ENCODE measurements at places on chromosomes 6 and 20.

DNA sequence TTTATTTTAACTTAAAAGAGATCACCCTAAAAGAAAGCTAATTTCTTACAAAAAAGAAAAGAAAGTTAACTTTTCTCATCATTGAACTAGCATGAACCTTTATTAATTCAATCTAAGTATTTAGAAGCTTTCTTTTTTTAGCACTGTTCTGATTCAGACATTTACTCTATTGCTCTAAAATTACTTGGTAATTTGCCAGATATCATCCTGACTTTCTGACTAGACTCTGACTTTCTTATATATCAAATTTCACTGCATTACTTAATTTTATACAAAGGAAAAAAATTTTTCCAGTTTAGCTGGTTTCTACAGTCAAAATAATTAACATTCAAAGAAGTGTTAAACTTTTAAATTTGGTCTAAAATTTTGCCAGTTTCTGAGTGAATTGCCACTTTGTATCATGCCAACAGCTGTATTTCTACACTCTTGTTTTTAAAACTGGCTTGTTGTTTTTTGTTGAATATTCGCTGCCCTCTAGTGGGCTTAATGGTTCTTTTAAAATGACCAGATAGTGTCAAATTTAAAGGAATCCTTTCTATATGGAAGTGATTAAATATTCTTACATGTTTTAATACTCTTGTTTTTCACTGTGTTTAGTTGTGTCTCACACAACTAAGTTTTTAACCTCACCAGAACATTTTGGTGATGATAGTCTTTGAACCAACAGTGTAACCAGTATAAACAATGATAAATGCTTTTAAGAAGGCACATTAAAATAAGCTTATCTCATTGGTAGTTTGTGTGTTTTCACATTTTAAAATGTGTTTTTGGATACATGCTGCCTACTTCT, 102.0 kb downstream of the POPDC3 start:
- DNase-seq: no peak

GRCh38 chr6:132100388-132100990, 149.3 kb upstream of the CCN2 start:
- no peak for DNase-seq

GRCh38 chr20:1272368-1273100, 6.4 kb downstream of the SNPH start:
- DNase-seq: no peak

DNA sequence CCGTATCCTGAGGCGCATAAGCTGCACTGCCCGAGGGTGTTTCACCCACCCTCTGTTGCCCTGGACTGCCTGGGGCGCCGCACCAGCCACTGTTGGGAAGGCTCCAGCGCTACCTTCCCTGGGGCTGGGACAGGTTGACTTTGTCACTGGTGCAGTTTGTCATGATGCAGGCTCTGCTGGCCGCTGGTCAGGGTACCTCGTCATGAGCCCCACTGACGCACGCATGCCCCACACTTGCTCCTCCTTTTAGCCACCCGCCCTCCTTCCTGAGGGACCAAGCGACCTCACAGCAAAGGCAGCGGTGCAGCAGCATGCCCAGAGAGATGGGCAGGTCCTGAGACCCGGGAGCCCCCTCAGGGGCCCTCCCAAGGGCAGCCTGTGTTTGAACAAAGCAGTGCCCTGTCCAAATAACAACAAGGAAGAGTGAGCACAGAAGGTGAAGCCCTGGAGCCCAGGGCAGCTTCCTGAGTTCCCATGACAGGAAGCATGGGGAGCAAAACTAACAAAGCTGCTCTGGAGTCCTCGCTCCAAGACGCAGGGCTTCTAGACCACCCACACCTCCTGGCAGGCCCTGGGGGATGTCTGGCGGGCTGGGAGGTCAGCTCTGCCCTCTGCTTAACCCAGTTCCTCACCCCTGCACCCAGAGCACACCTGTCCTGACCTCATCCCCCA, 50.1 kb upstream of the SMOC2 start:
- no peak for DNase-seq

- no peak for DNase-seq
These were observed 135.7 kb downstream of the ATXN1 start for GRCh38 chr6:16625291-16626265.

DNA sequence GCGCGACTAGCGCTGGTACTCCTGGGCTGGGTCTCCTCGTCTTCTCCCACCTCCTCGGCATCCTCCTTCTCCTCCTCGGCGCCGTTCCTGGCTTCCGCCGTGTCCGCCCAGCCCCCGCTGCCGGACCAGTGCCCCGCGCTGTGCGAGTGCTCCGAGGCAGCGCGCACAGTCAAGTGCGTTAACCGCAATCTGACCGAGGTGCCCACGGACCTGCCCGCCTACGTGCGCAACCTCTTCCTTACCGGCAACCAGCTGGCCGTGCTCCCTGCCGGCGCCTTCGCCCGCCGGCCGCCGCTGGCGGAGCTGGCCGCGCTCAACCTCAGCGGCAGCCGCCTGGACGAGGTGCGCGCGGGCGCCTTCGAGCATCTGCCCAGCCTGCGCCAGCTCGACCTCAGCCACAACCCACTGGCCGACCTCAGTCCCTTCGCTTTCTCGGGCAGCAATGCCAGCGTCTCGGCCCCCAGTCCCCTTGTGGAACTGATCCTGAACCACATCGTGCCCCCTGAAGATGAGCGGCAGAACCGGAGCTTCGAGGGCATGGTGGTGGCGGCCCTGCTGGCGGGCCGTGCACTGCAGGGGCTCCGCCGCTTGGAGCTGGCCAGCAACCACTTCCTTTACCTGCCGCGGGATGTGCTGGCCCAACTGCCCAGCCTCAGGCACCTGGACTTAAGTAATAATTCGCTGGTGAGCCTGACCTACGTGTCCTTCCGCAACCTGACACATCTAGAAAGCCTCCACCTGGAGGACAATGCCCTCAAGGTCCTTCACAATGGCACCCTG, 1.6 kb downstream of the TPBG start:
- DNase-seq: peak; percentile 0

GRCh38 chr20:48862279-48862678, 34.5 kb upstream of the PREX1 start:
- no peak for DNase-seq

DNA sequence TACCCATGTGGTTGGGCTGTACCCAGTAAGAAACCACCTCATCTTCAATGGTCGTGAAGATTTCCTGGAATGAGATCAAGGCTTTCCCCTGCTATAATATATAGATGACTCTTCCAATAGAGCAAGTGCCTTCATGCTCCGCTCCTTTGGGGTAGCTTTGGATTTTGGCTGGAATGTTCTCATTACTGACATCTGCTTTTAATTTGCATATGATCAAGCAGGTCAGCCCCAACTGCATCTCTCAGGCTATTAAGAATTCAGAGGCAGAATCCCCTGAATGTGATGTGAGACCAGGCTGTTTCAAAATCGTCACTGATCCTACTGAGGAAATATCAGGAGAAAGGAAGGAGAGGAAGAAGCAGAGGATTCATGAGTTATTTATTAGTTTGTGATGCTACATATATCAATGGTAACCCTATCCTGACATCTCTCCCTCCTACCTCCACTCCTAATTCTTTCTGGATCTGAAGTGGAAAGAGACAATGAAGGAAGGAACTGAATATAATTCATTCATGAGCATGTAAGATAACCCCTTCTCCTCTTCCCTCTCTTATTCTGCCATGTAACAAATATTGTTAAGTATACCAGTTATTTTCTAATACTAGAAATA, 47.6 kb upstream of the FUCA2 start:
- DNase-seq: no peak

- no peak for DNase-seq
These were observed 15.1 kb downstream of the RTN4IP1 start for GRCh38 chr6:106614166-106614565.

DNA sequence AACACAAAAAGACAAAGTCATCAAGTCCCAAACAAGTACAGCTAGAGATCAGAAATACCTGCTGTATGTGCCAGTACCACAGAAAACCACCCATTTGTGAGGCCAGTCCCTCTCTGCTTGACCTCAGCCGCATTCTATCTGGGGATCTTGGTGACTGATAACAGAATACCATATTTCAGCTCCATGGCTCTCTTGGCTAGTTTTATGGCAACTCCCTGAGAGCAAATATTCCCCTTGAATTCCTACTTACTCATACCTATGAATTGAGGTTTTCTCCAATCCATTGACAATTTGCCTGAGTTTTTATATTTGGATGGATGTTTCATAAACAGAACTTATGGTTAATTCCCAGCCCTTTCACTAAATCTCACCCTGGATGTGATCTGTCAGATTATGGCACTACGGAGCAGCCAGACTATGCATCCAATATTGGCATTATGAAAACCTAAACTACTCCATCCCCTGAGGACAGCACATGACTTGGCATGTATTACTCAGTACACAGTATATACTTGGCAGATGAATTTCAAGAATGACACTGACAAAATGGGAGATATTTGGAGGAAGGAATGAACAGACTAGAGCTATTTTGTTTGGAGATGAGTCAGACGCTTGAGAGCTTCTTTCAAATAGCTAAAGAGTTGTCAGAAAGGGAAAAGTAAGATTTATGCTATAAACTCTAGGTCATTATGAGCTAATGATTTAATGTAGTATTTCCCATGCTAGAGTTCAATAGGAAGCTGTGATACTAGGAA, 95.7 kb downstream of the PRDM1 start:
- DNase-seq: no peak

- no peak for DNase-seq
These were observed 219.3 kb upstream of the ARID1B start for GRCh38 chr6:156557911-156558259.

- no peak for DNase-seq
These were observed 8.5 kb downstream of the SPTLC3 start for GRCh38 chr20:13017235-13017634.

DNA sequence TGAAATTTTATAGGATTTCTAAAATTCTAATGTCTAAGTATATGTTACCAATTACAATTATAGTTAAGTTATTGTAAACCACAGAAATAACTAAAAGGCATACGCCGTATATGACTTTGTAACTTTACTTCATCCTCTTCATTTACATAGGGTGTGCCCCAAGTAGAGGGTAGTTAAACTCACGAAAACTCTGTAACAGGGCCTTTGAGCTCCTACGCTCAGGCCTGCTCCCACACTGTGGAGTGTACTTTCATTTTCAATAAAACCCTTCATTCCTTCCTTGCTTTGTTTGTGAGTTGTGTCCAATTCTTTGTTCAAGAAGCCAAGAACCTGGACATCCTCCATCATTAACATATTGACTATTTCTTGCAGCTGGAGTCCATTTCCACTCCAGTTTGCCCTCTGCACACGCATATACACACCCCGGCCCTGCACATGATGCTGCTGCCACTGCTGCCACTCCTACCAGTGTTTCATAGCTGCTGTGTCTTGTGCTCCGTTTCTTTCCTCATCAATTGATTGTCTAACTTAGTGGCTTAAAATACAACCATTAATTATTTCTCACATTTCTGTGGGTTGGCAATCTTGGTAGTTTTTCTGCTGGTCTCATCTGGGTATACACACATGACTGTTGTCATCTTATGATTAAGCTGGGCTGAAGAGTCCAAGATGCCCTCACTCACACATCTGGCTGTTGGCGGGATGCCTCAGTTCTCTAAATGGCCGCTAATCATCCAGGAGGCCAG, 33.0 kb upstream of the SCP2D1 start:
- DNase-seq: no peak

DNA sequence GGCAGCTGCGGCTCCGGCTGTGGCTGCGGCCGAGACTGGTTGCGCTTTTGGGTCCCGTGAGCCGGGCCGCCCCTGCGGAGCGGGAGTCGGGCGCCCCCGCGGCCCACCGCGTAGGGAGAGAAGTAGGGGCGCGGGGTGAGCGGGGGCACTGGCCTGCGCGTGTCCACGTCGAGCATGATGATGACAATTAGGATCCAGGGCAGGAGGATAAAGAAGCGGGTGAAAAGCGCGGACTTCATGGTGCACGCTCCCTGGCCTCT, 739 bp downstream of the B3GAT2 start:
- DNase-seq: no peak

DNA sequence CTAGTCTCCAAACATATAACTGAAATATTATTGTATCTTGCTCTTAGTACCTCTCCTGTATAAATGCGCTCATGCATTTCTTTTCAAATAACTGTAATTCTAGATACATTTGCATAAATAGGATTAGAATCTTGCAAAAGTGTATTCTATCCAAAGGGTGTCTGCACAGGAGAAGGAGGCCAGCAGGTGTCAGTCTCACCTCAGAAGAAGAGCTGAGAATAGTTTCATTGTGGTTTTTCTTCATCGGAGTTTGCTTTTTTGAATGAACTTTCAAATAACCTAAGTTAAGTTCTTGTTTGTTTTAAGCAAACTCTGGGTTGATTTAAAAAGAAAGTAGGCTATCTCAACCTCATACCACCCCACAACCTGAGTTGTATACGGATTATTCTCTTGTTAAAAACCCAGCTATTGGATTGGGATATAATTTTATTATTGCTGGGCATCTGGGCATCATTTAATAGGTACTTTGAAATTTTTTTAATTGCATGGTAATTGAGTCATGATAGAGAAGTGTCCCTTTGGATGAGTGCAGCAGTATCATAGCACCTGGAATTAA, 125.0 kb upstream of the MLIP start:
- no peak for DNase-seq

GRCh38 chr6:108961985-108962384, 113.8 kb downstream of the ARMC2 start:
- no peak for DNase-seq

Data from activated T-cell treated with anti-CD3 and anti-CD28 coated beads for 48 hours (primary cell).